Stimulated activated CD4-positive, alpha-beta T cell treated with anti-CD3 and anti-CD28 coated beads, Interleukin-4, amount 100 ng/mL, for 1 hour (primary cell): ENCODE measurements at places on chromosomes 16 and 17.

- no peak for DNase-seq
These were observed 21.1 kb upstream of the NCBP3 start for GRCh38 chr17:3867106-3867505.

- no peak for DNase-seq
These were observed 1.5 kb downstream of the C17orf114 start for GRCh38 chr17:4800462-4801196.

DNA sequence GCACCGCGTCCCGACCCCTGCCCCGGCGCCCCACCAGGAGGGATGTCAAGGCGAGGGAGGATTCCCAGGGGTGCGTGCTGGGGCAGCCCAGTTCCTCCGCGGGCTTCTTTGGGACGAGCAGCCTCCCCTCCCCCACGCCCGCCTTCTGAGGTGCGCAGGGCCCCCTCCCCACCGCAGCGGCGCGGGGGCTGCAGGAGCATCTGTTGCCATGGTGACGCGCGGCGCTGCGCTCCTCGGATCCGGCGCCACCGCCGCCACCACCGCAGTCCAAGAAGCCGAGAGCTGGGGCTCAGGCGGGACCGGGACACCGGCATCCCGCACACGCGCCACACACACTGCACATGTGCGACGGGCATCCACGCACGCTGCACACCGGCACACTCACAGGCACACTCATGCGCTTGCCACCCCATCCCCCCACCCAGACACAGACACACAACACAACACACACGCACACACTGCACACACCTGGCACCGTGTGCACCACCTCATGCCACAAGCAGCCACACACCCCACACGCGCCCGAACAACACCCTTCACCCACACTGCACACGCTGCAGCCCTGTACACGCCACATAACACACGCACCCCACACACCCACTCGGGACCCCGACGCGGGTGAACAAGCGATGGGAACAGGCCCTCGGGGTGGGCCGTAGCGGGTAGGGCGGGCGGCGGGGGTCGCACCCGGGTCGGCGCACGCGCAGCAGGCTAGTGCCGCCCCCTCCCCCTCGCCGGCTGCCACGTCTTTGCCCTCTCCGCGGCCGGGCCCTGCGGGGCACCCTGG, 17.0 kb downstream of the ENPP7 start:
- DNase-seq = peak; percentile 21

- DNase-seq = no peak
These were observed 2.9 kb downstream of the GUCY2D start for GRCh38 chr17:8005357-8005756.

- DNase-seq = no peak
These were observed 27.5 kb downstream of the CEP131 start for GRCh38 chr17:81194941-81195901.

DNA sequence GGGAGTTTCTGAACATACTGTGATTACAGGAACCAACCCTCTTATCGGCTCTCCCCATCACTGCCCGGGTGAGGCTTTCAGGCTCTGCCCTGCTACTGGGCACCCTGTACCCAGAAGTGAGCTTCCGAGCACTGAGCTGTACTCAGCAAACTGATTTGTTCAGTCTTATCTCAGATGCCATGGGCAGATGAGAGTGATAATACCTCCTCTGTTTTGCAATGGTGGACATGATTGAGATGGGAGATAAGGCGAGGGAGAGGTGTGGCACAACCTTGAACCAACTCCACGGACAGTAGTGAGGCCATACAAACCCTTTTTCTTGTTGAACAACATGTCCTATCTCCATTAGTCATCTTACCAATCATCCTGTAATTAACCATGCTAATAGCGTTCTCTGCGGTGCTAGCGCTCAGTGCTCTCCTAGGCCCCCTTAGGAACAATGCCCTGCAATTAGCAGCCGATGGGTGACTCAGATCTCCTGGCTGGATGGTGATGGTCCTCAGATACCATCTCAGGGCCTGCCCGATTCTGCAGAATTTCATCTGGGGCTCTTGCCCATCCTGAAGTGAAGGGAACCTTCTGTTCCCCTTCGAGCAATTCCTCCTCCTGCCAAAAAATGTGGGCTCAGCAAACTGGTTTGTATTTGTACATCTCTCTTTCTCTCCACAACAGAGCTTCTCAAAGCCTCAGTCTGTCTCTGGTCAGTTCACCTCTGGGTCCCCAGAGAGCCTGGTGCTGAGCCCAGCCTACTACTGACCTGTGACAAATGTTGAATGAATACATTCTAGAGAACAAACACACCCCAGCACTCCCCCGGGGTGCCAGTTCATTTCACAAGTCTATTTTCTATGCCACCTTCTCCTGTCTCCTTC, 139.3 kb upstream of the IRX3 start:
- DNase-seq = no peak

DNA sequence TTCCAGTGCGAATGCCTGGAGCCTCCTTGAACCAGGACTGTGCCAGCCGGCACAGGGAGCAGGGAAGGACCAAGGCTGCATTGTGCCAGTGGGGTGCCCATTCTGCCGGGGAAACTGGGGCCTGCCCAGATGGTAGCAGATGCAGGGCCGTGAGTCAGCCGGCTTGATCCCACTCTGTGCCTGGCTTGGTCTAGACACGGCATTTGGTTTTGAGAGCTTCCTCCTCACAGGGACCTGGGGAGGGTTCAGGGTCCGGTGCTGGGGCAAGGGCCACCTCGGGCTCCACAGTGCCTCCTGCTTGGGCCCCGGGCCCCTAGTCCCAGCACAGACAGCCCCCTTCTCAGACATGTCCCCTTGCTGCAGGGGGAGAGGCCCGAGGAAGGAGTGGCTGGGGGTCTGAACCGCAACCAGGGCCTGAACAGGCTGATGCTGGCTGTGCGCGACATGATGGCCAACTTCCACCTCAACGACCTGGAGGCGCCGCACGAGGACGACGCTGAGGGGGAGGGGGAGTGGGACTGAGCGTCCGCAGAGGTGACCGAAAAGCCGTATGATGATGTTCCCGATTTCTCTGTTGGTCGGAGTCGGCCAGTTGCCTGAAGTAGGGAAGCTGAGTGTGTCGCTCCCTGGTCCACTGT, 7.8 kb upstream of the MC1R start:
- no peak for DNase-seq

DNA sequence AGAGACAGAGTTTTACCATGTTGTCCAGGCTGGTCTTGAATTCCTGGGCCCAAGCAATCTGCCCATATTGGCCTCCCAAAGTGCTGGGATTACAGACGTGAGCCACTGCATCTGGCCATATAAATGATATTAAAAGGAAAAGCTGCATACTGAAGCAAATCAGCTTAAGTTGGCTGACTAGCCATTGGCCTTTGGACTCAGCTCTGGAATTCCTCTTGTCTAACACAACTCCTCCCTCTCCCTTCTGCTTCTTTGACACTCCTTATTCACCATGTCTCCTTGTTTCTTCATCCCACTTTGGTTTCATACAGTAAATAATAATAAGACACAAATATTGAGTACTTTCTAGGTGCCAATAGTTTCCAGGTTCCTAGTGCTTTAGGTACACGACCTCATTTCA, 7.5 kb downstream of the KRT12 start:
- no peak for DNase-seq

DNA sequence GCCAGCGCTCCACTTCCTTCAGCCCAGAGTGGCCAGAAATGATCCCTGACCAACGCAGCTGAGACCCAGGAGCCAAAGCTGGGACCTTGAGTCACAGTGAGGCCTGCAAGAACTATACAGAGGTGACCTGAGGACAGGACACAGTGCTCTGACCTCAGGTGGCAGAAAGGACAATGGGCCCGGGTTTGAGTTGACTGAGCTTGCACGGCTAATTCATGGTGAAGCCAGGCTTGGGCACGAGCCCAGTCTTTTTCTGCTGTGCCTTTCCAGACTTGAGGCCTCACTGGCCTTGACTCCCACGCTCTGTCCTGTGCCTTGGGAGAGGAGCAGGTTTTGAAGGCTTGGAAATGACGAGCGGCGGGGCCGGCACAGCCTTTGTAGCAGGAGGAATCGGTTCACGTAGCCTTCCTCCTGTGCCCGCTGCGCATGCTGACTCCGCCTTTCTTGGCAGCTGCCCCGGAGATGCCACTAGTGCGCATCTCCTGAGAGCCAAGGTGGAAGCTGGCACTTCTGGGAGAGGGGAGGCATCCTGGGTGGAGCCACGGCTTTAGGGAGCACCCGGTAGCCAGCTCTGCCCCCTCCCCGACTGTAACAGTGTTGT, 34.9 kb downstream of the NDEL1 start:
- no peak for DNase-seq

DNA sequence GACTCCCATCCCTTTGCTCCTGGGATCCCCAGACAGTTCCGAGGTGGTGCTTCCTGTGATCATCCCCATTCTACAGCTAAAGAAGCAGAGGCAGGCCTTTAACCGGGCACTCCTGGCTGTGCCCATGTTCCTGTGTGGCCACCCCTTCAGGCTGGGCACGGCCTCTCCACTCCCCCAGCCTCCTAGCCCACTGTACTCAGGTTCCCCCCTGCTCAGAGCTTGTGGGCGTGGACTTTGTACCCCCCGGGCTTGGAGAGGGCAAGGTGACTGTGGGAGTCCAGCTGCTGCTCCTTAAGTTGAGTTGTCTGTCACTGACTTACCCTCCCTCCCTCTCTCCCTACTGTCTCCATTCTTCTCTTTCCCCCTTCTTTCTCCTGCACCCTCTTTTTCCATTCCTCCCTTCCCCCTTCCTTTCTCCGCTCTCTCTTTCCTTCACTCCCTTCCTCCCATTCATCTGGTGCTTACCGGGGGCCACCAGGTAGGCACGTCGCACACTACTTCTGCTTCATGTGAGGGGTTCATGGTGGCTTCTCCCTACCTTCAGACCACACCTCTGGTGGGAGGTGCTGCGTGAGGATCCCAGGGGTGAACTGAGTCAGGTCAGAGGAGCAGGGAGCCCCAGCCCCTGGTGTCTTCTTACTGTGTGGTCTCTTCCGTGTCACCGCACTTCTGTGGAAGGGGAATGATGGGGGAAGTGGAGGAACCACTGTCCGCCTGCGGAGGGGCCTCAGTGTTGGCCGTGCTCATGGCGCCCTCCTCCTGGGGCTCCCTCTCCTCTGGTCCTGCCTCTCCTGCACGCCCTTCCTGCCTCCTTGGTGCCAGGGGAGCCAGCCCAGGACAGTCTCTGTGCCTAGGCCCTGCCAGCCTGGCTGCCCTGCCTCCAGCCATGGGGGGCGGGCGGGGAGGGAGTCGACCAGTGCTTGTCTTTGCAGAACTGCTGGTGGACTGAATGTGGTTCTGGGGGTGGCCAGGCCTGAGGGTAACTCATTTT, 29.7 kb downstream of the CMIP start:
- DNase-seq = no peak

- DNase-seq = no peak
These were observed 96.5 kb upstream of the AKTIP start for GRCh38 chr16:53599548-53599947.

DNA sequence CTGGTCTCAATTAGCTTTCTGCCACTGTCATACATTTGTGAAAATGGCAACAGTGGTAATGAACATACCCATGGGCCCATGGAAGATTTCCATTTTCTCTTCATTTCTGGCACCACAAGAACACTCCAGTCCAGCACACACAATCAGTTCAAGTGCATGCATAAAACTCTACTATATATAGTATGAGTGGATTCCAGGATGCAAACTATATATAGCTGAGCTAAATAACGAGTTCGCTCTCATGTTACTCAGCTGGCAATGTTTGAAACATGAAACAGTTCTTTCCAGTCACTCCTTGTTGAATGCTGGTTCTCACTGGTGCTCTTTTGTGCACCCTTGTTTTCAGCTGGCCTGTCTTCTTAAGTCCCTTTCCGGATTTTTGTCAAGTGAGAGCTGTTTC, 75.2 kb upstream of the DHX40 start:
- no peak for DNase-seq

DNA sequence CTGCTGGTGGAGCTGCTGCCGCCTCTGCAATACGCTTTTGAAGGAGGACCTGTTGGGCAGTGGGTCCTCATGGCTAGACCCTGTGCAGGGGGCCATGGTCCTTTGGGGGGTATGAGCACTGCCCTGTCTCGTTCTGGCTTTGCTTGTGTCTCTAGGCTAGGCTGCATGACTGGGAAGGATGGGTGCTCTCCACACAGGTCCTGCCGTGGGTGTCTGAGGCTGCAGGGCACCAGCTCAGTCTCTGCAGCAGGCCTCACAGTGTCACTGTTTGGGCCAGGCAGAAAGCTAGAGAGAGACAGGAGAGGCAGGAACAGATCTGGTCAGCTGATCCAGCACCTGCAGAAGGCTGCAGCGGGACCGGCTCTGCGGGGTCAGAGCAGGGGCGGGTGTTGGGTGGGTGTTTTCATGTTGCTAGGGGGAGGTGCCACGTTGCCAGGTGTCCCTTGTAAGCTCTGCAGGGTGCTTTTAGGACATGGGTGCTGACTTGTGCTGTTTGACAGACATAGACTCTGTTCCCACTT, 111.4 kb downstream of the SNX29 start:
- no peak for DNase-seq

DNA sequence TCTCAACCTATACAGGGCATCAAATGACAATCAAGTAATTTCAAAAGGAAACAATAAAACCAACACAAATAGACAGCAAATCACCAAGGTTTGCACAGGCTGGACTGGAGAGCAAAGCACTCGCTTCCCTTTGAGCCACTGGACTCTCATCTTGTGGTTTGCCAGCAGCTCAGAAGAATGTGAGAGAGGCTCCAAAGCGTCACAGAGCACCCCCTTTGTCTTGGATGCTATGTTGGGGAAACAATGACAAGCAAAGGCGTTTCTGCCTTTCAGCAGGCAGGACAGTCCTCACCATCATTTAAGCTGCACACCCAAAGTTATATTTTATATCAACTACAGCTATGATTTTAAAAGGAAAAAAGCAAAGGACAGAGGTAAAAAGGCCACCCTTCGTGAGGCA, 13.2 kb downstream of the SLC6A4 start:
- DNase-seq = no peak

DNA sequence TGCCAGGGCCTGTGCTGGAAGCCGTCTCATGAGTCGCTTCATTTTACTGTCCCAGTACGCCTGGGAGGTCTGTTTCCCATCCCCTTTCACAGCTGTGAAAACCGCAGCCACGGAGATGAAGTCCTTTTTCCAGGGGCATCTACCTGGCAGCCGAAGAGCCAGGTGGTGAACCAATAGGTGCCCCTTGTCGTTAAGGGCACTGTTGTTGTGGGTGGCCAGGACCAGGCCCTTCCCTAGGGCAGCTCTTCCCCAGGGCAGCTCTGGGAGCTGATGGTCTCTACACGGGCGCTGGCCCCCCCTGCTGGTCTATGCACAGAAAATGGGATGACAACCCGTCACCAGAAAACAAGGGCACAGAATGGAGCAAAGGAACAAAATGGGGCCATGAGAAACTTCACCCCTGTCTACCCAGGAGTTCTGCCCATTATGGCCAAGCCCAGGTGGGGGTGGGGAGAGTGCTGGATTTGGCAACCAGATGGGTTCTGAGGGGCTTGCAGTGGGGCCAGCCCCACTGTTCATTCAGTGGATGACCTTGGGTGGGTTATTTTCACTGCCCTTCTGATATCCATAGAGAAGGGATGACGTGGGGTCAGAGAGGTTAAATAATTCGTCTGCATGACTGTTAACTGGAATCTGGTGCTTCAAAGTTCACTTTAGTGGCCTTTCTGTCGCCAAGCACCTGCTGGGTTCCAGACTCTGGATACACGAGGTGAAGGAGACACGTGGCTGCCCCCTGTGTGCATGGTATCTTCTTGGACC, 11.5 kb downstream of the RMI2 start:
- peak; percentile 65 for DNase-seq
